Breast epithelium (tissue), 4 donors: ENCODE measurements at places on chromosomes 2 and 18. TPM values are rescaled to one million over a fixed set of nuclear protein-coding genes. Genes with fewer than 3 reads are reported as not detected.

DNA sequence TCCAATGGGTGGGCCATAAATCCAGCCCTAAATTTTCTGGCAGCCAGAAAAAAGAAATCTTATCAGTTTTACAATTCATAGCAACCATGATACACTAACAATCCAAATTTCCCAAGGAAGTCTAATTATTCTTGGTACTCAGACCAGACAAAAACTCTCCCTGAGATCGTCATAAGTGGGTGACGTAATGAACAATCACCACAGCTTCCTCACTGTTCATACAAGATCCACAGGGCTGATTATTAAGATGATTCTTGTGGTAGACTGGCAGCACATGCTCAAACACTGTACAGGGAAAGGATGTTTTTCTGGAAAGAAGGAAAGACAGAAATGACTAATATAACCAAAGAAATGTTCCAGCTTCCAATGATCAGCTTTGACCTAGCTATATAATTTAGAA lies 178.3 kb upstream of the CRIM1 start:
- no peak for DNase-seq

DNA sequence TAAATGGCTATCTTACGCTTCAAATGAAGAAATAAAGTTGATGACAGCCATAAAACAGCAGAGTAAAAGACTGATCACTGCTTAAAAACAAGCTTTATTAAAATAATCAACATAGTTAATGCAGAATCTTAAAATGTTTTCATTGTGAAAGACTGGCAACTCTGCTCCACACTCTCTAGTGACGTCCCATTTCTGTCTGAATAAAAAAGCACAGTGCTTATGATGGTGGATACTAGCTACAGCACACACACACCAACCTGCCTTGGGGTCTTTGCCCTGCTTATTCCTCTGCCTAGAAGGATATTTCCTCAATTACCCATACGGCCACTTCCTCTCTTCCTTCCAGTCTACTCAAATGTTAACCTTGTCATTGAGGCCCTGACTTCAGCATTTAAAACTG lies 19.1 kb downstream of the C1D start:
- DNase-seq: no peak

AGAP1 gene
- 19.7 TPM for total RNA-seq

GMCL1 gene
- total RNA-seq: 14.2 TPM

CREB1 gene
- total RNA-seq: 81.5 TPM

GRCh38 chr2:147150241-147150635 lies 694.6 kb upstream of the ACVR2A start:
- DNase-seq: no peak

- no peak for DNase-seq
These were observed 123.6 kb downstream of the EIPR1 start for GRCh38 chr2:3253913-3254441.

PAIP2B gene
- 9.0 TPM for total RNA-seq

- no peak for DNase-seq
These were observed 356.4 kb upstream of the ACVR2A start for GRCh38 chr2:147488472-147488871.

DNA sequence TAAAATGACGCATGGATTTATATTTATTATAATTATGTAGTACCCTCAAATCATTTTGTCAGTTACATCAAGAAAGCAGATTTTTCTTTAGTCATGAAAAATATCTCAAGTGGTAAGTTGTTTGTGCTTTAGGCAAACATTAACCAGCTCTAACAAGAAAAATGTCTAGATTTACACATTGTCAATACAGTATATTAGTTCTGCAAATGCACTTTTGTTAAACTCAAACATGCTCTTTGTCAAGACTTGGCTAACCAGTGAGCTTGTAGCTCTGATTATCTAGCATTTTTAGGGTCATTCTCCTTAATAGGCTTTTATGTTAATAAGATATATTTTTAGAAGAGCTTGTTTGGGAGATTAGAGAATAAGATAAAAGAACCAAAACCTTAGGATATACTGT lies 32.7 kb downstream of the SCRN3 start:
- DNase-seq: no peak

GRCh38 chr2:156748221-156748620 lies 312.0 kb downstream of the GPD2 start:
- DNase-seq: no peak

DNA sequence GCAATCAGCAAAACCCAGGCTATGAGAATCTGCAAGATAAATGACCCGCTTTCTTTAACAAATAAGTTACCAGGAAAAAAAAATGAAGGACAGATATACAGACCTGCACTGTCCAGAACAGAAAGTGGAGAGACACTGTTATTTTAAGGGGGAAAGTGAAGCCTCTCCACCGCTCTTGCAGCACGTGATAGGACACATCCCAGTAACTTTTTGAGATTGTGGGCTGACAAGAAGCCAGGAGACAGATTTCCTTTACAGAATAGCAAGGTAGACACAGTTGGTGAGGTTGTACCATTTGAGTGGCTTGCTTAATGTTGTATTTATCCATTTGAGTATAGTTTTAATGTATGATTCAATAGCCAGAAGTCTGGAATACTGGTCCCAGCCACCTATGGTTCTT lies 13.0 kb downstream of the TMEM169 start:
- DNase-seq: no peak

DNA sequence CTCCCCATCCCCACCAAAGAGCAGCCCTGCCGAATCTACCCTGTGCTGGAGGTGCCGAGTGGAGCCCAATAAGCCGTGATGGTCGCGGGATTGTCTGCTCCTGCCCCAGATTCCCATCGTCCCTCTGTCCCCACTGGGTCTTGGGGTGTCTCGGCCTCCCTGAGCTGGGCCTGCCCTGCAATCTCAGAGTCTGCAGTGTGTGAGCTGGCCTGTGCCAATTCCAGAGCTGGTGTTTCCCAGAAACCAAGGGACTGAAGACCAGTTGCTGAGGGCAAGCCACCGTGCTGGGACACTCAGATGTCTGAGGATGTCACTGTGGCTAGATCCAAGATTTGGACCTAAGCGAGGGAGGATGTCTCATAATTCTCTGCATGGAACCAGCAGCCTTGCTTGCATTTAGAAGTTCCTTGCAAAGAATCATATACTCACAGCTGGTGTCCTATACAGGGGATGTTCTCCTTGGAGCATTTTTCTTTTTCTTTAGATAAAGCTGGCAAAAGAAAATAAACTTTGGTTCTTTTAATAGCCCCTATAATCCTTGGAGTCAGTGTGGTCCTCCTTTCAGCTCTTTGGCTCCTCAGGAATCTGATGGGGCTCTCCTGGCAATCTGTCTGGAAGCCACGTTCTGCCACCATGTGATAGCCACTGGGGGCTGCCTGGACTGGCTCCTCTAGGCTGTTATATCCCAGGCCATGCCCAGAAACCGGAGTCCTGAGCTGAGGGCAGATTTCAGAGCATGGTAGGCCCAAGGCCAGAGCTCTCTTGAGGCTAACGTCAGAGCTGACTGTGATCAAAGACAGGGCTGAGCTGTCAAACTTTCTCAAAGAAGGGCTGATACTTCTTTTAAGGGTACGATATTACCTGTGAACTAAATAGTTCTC lies 140.1 kb upstream of the HAAO start:
- no peak for DNase-seq

GRCh38 chr2:158112992-158113391 lies 11.3 kb downstream of the UPP2 start:
- DNase-seq: no peak

- DNase-seq: no peak
These were observed 84.7 kb downstream of the POLR1A start for GRCh38 chr2:86020984-86021383.

GRCh38 chr2:222864296-222864695 lies 3.5 kb downstream of the ACSL3 start:
- no peak for DNase-seq

DNA sequence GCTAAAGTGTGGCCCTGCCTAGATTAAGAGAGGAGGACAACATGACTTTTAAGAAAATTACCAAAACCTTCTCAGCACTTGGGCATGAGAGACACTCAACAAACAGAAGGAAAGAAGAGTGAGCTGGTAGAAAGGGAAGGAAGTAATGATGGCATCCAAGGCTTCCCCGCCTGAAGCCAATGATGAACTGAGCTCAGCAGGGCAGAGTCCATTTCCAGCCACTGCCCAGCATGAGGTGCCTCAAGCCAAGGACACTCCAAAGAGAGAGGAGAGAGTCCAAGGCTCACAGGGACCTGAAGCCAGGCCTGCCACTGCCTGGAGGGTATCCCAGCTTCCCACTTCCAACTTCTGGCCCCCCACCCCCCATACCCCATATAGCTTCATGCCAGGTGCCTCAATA lies 9.5 kb upstream of the TNS1 start:
- no peak for DNase-seq

TPO gene
- 5.1 TPM for total RNA-seq

GRCh38 chr2:187397886-187398285 lies 50.2 kb downstream of the CALCRL start:
- no peak for DNase-seq

DNA sequence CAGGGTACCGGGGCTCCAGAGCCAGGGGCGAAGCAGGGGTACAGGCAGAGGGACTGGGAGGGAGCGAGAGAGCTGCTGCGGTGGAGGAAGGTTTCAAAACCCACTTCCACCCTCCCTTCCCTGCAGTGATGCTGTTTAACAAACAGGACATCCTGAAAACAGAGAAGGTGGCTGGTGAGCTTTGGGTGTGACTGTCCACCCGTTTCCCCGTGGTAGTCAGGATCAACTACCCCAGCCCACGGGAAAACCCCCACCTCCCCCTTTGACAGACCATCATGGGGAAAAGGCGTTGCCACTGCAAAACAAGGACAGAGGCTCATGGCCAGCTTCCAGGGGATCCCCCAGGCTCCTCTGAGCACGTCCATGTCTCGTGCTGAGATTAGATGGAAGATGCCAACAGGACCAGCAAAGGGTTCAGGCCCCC lies 12.9 kb downstream of the TMEM185B start:
- no peak for DNase-seq

GRCh38 chr2:226984750-226985582 lies 149.1 kb downstream of the RHBDD1 start:
- no peak for DNase-seq

DNAH7 gene
- 1.3 TPM for total RNA-seq
